ENCODE measurements at places on chromosomes 6 and 20.
A peak's percentile ranks its signal among the peaks of the same experiment; 100 is the strongest.

GRCh38 chr6:11810854-11811643, 32.4 kb upstream of the ADTRP start:
- DNase-seq, result no peak

DNA sequence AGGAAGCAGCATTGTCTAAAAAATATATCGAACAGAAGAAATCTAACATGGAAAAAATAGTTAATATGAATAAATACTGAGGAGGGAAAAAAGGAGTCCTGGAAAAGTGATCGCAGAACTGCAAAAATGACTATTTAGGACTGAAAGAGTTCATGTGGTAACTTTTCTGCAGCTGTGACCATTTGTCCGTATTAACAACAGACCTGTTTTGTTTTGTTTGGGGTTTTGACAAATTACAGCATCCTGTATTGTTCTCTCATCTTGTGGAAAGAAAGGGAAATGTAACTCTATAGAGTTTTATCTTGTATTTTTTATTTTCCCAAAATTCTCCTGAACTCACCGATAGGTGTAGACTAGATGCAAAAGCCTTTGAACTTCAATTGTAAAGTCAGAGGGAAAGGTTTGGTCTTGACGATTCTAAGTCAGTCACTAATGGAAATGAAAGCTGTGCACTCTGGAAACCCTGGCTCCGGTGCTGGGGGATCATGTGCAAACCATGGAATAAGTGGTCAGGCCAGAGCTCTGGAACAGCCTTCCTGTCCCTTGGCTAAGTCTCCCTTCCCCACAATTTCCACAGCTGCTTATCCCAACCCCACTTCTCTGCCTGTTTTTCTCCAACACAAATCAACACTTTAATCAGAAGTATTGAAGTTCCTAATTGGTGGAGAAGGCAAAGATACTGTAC, 51.2 kb upstream of the MARCKS start:
- no peak for DNase-seq

DNA sequence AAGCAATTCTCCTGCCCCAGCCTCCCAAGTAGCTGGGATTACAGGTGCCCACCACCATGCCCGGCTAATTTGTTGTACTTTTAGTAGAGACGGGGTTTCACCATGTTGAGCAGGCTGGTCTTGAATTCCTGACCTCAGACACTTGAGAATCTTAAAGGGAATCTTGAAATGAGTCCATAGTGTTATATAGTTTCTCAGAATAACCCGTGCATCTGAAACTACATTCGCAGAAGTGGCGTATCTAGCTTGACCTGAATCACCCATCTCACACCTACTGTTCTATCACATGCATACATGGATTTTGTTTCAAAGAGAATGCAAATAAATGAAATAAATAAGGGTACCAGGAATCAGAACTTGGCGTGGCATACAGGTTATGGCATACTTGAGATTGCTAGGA, 65.0 kb downstream of the NCOA7 start:
- no peak for DNase-seq

- DNase-seq, result peak; percentile 84
Measured at GRCh38 chr6:14516956-14517355, 399.4 kb downstream of the CD83 start.

GRCh38 chr6:16493112-16493511, 254.7 kb downstream of the GMPR start:
- DNase-seq, result no peak

GRCh38 chr20:20785226-20785625, 72.8 kb upstream of the RALGAPA2 start:
- DNase-seq, result no peak

- no peak for DNase-seq
Measured at GRCh38 chr20:14765370-14765701, 427.9 kb upstream of the FLRT3 start.

- no peak for DNase-seq
Measured at GRCh38 chr6:12012038-12012557, at the start of gene HIVEP1. Gene HIVEP1 (plus strand): TSS chr6:12012312. CDS start chr6:12015629, 3,317 bp downstream.
